ENCODE measurements at places on chromosomes 2 and 18. TPM values are rescaled to one million over a fixed set of nuclear protein-coding genes. Genes with fewer than 3 reads are reported as not detected.

- peak; percentile 45 for DNase-seq
These were observed 91.0 kb downstream of the ADCYAP1 start for GRCh38 chr18:995629-996028.

GRCh38 chr2:156536534-156536933 is 100.4 kb downstream of the GPD2 start:
- DNase-seq, result peak; percentile 5

DNA sequence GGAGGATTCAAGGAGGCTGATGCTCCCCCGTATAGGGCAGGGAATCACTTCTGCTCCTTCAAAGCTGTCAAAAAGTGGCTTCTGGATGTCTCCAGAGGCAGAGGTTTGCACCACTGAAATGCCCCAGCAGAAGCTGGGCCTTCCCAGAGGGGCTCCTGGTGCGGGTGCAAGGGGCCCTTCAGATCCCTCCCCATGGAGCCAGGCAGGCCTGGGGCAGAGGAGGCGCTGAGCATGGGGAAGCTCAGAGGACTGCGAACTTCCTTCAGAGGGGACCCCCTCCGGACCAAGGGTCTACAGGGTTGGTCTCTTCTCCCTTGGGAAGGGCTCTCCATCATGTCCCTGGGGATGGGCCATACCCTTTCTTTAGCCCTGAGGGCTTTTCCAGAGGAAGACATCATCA is 341.2 kb downstream of the DYSF start:
- no peak for DNase-seq

DNA sequence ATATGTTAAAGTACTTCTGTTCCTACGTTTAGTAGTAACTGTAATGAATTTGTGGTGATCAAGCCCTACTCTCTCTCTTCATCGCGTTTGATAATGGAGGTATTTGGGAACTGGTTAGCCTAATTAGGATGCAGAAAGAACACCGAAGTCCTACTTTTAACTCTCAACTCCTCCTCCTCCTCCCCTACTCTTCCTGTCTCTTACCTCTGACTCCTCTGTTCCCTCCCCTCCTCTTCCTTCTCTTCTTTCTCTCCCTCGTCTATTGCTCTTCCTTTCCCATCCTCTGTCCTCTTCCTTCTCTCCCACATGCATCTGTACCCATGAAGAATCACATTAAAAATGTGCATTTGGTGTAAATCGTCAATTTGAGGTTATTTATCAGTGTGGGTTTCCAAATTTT is 57.8 kb downstream of the RMDN2 start:
- DNase-seq, result no peak

- peak; percentile 32 for DNase-seq
These were observed 135.7 kb downstream of the EVA1A start for GRCh38 chr2:75424936-75425619.

DNA sequence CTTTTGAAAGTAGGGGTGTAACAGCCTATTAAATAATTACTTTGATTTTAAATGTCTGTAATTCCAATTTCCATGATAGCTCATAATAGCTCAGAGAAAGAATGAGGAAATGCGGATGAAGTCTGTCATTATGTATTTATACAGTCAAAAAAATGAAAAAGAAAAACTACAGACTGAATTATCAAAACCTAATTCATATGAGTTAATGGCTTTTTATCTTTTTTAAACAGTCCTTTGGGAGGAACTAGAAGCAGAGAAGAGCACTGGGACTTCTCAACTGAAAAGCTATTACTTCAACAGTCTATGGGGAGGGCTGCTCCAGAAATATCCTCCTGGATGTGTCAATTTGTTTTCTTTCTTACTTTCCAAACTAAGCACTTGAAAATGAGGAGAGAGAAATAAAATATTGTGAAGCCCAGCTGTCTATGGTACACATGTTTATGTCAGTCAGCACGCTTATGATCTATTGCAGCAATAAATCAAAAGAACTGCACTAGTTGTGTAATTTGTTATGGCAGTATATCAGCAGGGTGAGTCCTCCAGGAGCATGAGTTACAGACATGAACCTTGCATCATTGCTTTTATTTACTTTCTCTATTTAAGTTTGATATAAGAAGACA is 1550.2 kb downstream of the LRP1B start:
- no peak for DNase-seq

GRCh38 chr2:32851777-32852439 is 94.8 kb upstream of the LTBP1 start:
- no peak for DNase-seq

GCG gene
- total RNA-seq, result not detected

TDRD15 gene
- total RNA-seq, result not detected

SMYD1 gene
- not detected for total RNA-seq
